ENCODE measurements at places on chromosomes 3 and 15.

DNA sequence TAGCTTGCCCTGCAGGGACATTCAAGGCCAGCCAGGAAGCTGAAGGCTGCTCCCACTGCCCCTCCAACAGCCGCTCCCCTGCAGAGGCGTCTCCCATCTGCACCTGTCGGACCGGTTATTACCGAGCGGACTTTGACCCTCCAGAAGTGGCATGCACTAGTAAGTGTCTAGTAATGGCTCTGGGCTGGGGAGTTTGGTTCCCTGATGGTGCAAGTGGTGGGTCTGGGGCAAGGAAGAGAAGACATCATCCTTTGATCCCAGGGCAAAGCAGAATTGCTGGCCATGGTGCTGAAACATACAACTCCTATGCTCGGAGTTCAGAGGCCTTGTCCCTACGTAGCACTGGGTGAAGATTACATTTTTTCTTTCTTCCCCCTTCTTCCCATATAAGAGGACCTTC is 311.4 kb downstream of the EPHB1 start:
- DNase-seq: no peak

DNA sequence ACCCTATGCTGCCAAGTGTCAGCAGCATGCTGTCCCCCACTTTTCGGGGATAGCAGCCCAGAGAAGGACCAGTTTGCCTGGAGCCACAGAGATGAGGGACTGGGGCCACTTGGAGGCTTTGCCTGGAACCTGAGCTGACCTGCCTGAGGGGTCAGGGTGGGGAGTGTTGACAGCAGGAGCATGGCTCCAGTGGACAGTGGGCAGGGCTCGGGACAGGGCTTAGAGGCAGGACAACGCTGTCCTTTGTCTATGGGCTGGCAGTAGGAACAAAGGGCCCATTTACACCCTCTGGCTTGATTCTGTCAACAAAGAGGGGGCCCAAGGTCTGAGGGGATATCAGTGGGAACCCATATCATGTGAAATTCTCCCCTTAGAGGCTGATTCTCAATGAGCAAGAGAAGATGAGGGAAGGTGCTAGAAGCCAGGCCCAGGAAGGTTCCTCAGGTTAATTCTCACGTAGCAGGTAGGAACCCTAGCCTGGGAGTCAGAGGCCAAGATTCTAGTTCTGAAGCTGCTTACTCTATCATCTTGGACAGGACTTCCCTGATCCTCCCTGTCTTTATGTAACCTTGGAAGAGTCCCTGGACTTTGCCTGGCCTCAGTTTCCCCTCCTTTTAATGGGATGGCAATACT is 29.7 kb upstream of the HHATL start:
- no peak for DNase-seq

GRCh38 chr3:39346785-39347585 is 17.5 kb downstream of the CCR8 start:
- no peak for DNase-seq

- no peak for DNase-seq
Observed at GRCh38 chr3:48436855-48437254, 3.1 kb downstream of the CCDC51 start.

DNA sequence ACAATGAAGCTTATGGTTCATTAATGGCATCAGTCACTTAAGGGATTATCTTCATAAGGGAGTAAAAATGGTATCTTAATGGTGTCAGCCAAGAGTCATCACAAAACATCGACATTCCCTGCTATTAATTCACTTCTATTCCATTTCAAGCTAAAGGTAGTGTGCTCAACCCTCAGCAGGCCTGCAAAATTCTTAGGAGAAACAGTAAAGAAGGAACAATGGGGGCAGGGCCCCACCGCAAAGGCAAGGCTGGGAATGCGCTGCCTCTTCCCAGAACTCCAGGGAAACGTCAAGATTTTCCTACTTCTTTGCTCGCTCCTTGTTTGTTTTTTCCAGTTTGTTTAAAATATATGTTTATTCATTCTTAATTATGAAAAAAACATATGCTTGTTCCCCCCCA is 187.3 kb upstream of the TSC22D2 start:
- no peak for DNase-seq

DNA sequence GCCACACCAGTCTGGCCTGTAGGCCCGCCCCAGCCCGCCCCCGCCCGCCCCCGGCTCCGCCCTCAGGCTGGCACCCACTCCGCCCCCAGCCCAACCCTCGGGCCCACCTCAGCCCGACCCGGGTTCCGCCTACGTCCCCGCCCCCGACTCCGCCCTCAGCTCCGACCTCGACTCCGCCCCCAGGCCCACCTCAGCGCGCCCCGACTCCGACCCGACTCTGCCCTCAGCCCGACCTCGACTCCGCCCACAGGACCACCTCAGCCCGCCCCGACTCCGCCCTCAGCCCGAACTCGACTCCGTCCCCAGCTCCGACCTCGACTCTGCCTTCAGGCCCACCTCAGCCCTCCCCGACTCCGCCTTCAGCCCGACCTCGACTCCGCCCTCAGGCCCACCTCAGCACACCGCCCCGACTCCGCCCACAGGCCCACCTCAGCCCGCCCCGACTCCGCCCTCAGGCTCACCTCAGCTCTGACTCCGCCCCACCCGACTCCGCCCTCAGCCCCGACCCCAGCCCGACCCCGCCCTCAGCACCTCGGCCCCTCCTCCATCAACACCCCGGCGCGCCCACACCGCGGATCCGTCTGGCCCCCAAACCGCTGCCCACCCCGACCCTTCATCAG is at the start of gene RAB43:
Gene RAB43 (minus strand): TSS at position 13 of the 620 bp plus-strand sequence. CDS start 315 bp downstream, outside the sequence.
- peak; percentile 61 for DNase-seq

GRCh38 chr3:27714146-27714526 is 8.0 kb downstream of the EOMES start:
- no peak for DNase-seq

GRCh38 chr3:143783851-143784370 is 64.4 kb downstream of the SLC9A9 start:
- no peak for DNase-seq

- no peak for DNase-seq
Observed at GRCh38 chr15:75104804-75105557, 81.6 kb downstream of the PPCDC start.

DNA sequence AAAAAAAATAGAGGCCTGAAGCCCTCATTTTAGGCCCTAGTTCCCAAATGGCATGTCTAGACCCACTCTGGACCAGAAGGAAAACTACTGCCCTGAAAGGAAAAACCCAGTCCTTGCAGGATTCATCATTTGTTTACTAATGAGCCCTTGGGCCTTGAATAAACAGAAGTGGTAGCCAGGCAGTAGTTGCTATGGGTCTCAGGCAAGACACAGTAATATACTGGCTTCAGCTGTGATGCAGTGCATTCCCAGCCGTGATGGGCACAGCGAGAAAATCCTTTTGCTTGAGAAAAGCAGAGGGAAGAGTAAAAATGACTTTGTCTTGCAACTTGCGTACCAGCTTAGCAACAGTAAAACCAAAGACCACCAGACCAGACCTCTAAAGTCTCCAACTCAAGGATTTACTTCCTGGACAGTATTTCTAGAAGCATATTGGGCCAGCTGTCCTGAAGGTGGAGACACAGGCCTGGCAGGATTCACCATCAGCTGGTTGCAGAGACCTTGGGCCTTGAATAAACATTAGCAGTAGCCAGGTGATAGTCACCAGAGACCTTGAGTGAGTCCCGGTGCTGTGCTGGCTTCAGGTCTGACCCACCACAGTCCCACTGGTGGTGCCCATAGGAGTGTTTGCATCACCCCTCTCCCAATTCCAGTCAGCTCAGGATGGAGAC is 208.3 kb upstream of the SLITRK3 start:
- no peak for DNase-seq

GRCh38 chr3:171806200-171807128 is 3.8 kb downstream of the PLD1 start:
- no peak for DNase-seq

GRCh38 chr3:27105904-27106303 is 263.3 kb downstream of the NEK10 start:
- DNase-seq: no peak

DNA sequence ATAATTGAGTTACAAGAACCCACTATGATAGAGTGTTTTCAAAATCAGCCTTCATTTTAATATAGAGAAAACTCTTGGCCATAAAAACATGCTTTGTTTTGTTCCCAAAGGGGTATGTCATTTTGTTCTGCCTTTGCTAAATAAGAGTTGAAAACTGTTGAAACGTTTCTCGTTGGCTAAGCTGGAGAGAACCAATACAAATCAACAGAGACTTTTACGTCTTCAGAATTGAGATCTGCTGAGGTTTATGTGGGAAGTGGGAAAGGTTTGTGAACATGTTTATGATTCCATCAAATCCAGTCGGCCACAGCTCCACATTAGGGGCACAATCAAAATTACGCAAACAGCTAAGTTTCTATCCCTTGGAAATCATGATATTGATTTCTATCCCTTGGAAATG is 102.0 kb downstream of the IGF2BP2 start:
- DNase-seq: no peak

DNA sequence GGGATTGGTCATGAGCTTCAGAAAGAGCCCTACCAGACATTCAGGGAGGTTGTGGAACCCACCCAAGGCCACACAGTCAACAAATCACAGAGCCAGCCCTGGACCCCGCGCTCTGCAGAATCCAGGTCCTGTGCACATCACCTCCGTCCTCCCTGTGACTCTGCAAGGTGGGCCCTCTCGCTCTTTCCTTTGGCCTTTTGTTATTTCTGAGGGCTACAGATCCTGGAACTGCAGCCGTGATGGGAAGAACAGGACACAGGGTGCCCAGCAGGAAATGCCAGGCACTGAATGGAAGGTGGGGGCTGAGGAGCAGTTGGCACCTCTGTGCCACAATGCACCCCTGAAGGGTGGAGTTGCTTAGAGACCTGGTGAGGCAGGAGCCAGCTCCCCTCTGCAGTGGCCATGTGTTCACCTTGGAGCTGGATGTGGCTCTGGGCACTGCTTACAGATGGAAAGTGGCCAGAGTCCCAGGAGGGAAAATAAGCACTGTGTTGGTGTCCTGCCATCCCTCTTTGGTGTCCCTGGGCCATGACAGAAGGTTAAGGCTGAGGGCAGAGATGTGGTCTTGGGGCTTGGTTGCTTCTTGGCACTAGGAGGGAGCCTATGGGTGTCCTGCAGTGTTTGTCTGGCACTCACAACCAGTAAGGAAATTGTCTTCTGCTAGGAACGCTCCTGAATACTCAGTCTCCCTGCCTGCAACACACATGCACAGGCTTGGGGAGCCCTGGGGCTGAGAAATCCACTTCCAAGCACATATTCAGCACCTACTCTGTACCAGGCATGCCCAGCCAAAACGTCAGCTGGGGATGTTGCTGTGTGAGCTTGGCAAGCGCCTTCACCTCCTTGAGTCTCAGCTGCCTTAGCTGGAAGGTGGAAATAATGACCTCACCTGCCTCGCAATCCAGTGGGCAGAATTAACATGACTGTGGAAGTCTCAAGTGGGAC is 98.0 kb upstream of the SLC6A6 start:
- no peak for DNase-seq

DNA sequence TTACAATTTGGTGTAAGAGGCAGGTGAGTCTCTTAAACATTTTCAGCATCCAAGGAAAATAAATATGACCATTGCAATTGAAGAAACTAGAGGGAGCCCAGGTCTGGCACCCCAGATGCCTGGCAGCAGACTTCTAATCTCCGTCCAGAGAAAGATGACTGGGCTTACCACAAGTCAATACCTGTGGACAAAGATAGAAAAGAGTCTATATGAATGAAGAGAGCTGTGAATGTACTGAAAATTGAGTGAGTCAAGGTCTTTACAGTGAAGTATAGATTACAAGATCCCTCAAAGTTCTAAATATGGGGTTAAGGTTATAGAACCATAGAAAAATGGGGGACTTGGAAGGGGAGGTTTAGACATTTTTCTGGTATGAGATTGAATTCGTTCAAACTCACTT is 827.4 kb upstream of the NR2F2 start:
- DNase-seq: no peak

DNA sequence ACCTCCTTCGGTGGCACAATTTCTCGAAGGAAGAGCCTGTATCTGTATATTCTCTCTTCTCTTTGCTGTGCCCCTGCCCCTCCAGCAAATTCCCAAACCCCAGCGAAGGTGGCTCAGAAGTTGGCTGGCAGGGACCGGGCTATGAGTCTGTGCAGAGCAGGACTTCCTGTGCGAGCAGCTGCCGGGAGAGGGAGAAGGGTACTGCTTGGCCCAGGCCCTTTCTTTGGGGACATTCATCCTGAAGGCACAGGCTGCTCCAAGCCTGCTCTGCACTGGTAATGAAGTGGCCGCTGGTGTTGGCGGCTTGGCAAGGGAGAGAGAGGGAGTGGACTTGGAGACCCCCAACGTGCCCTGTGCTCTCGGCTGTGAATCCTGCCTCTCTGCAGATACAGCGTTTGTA is 1.5 kb downstream of the SLC6A11 start:
- DNase-seq: no peak

- DNase-seq: no peak
Observed at GRCh38 chr3:49296781-49297411, 19.9 kb upstream of the C3orf62 start.

- DNase-seq: no peak
Observed at GRCh38 chr3:63705092-63705645, 52.7 kb downstream of the SNTN start.

DNA sequence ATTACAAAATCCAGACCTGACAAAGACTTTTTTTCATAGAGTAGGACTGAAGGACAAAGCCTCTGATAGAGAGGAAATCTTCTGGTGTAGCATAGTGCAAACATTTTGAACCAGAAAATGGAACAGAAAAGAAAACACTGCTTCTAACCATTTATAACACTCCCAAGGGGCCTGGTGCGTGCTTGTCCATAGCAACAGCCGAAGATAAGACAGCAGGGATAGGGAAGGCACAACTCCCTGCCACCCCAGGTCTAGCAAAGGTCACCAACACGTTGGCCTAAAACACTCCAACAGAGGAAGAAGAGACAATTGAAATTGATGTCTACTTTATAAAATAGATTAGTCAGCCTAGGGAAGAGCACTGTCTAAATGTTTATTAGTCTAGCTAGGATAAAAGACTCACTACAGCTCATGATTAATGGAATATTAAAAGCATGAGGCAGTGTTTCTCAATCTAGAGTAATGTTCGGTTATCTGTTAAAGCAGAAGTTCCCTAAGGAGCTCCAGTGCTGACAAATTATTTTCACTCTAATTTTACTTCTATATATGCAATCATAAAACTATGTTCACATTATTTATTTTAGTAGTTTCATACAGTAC is 145.2 kb downstream of the P3H2 start:
- DNase-seq: no peak

GRCh38 chr3:135895106-135895733 is 70.3 kb upstream of the PPP2R3A start:
- DNase-seq: peak; percentile 41

DNA sequence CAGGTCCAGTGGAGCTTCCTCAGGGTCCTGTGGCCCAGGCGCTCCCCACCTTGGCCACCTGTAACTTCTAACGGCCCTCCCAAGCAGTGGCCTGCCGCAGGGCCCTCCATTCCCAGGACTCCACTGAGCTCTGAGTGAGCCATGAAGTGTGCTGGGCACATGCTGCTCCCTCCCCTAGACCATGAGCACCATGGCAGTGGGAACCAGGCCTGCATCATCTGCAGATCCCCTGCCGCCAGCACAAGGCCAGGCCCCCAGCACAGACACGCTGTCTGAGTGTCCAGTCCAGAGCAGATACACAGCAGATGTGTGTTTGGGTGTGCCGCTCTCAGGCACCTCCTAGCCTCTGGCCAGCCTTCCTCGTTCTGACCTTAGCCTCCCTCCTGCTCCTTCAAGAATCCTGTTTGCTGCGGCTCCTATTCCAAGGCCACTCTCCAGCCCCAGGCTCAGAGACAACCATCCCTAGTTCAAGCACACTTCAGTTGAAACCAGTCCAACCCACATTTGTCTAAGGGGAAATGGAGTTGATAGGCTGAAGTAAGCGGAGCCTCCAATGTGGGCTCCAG is 7.0 kb upstream of the KLF15 start:
- DNase-seq: no peak

- no peak for DNase-seq
Observed at GRCh38 chr3:134846911-134847317, 51.9 kb downstream of the EPHB1 start.

GRCh38 chr15:58870451-58870850 is 63.0 kb downstream of the SLTM start:
- DNase-seq: no peak

Data from NCI-H1436 treated with DMSO at 0.1 percent for 48 hours (cell line).